IMR-90 (cell line): ENCODE measurements at places on chromosomes 3 and 15. TPM values are rescaled to one million over a fixed set of nuclear protein-coding genes. Genes with fewer than 3 reads are reported as not detected.

ADPRH gene
- total RNA-seq: under 0.01 TPM in 2 replicates

SLC15A2 gene
- under 0.01 and 0.18 TPM in 2 replicates for total RNA-seq

TRIM69 gene
- total RNA-seq: 7.7 and 8.1 TPM in 2 replicates

SERPINI2 gene
- not detected in 2 replicates for total RNA-seq

CLDN1 gene
- total RNA-seq: 4.7 and 7.2 TPM in 2 replicates
